ENCODE measurements at places on chromosomes 4 and X.

DNA sequence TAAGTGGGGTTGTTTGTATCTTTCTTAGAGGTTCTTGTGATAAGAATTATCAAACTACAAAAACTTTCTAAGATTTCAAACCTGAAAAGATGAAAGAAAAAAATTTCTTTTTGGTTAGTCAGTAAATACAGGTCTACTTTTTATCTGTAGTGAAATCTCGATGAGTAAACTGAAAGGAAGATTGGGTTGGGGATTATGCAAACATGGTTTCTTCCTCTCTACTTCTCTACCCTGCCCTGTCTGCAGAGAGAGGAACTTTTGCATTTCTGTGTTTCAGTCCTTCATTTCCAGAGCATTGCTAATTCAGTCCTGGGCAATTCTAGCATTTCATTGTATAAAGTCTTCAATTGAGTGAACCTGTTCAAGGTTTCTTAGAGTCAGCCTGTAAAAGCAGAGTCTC, 51.6 kb upstream of the IL2 start:
- no peak for DNase-seq

DNA sequence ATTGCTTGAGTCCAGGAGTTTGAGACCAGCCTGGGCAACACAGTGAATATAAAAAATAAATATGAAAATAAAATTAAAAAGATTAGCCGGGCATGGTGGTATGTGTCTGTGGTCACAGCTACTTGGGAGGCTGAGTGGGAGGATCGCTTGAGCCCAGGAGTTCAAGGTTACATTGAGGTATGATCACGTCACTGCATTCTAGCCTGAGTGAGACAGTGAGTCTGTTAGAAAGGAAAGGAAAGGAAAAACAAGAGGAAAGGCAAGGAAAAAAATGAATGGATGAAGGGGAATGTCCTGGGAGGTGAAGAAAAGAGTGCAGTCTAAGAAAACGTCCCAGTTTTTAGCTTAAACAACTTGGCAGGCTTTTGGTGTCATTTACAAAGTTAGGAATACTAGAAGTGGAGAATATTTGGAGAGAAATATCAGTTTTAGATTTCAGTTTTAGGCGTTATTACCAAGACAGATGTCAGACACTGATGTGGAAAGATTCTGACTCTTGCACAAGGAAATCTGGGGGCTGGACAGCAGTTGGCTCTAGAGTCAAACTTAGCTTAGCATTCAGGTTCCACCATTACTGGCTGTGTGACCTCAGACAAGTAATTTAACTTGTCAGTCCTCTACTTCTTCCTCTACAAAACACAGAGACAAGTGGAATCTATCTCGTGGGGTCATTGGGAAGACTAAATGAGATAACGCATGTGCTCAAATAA, 139.0 kb downstream of the TSPAN5 start:
- DNase-seq, result no peak

DNA sequence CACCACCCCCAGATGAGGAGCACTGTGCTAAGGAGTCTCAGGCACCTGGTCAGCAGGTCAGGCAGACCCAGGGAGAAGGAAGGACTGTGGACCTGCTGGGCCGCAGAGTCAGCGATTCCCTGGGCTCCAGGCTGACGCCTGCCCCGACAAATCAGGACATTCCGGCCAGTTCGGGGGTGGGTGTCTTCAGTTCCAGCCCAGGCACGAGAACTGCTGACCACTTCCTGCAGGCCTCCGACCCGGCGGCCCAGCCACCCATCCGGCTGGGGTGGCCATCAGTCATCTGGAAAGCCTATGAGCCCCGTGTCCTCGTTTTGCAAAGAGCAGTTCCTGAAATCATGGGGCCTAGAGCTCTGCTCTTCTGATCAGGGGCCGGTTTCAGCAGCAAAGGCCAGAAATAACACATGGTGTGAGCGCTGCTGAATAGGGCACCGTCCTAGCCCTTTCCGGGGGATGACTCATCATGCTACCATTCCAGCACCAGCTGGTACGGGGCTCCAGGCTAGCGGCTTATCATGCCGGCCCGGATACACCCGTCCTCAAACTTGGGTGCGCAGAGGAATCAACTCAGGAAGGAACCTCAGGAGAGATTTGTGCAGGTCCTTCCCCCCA, 7.8 kb upstream of the SH3TC1 start:
- no peak for DNase-seq

DNA sequence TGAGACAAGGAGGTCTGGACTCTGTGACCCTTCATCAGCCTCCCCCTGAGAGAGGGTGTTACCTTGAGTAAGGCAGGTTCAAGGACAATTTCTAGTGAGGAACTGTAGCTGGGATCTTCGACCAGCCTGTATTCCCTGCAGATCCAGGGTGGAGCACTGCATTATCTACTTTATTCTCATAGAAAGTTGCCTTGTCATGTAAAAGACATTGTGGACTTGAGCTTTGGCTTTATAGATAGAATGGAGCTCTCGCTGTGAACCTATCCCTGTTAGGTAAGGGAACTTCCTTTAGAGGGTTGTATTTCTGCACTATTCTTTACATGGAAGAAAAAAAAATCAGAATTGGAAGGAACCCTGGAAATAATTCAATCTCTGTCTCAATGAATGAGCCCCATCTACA, 91.4 kb downstream of the MAOA start:
- DNase-seq, result no peak

DNA sequence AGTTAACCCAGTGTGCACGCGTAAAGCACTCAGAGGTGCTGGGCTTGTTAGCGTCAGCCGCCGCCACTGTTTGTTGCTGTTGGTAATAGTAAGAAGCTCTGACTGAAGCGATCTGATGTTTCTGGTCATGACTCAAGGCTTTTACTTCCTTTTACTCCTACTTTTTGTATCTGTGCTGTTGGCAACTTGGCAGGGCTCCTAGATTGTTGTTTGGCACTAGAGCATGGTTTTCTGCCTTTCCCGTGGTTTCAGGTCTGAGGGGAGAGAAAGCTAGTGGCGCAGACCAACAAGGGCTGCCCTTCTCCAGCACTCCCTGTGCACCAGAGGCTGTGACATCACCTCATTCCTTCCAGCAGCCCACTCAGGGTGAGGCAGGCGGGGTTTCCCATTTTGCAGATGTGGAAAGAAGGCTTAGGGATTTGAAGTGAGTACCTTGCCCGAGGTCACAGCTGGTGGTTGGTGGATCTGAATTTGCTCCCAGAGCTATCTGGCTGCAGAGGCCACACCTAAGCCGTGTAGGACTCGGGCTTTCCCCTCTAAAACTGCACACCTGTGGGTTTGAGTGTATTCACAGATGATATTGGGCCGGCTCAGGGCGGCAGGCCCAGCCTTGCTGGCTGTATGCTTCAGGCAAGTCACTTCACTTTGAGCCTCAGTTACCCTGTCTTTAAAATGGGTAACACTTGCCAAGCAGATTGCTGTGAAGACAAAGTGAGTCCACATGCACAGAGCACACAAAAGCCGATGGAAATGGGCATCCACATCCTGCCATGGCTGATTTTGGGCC, 51.2 kb upstream of the TADA2B start:
- DNase-seq, result no peak

GRCh38 chrX:33194876-33195433, 16.4 kb downstream of the DMD start:
- DNase-seq, result no peak

DNA sequence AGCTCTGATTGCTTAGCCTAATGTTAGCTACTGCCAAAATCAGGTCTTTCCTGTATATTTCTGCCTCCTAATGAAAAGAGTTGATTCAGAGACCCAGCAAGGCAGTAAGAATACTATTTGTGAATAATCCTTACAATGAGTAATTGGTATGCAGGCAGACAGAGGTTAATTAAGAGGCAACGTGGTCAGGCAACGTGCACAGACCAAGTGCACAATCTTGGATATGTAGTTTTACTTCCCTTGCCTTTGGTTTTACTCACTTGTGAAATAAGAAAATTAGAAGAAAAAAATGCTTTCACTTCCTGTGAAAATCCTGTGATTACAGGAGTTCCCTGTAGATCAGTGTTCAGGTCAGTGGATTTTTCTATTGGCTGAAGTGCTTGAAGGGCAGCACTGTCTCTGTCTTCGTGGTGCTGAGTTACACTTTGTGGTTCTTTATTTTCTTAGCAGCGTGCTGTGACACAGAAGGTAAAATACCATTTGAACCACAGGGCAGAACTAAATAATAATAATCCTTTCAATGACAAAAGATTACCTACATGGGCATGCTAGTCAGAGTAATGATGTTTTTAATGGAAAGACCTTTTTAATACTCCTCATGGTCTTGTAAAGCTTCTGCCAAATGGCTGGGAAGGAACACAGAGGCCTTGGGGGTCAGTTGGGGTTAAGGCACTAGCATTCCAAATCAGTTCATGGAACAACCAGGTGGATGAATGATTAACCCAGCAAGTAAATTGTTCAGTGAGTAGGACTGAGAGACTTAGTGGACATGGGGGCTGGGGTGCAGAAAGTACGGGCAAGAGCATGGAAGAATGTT, 430.9 kb downstream of the MAPK10 start:
- no peak for DNase-seq

- DNase-seq, result no peak
Observed at GRCh38 chr4:185709802-185710486, 102.0 kb downstream of the SORBS2 start.

DNA sequence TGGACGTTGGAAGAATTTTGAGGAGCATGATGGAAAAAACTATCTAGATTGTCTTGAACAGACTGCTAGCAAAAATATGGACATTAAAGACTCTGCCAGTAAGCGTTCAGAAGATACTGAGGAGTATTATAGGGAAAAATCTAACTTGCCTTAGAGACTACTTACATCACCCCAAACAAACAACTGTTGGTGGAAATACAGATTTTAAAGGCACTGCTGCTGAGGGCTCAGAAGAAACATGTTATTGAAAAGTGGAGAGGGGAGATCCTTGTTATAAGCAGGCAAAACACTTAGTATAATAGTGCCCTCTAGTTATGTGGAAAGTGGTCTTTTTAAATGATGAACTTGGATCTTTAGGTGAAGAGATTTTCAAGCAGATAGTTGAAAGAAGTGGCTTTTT, 29.2 kb downstream of the MAD2L1 start:
- DNase-seq, result no peak
